Sigmoid colon (tissue), 7 donors: ENCODE measurements at places on chromosomes 7 and 10. TPM values are rescaled to one million over a fixed set of nuclear protein-coding genes. Genes with fewer than 3 reads are reported as not detected.
A peak's percentile ranks its signal among the peaks of the same experiment; 100 is the strongest.

The ODAD2 gene
- total RNA-seq: 2.5 TPM

GRCh38 chr10:18501198-18501597 lies 150.2 kb downstream of the NSUN6 start:
- DNase-seq: no peak

The NEURL1 gene
- 0.55 TPM for total RNA-seq

The DDC gene
- total RNA-seq: not detected

DNA sequence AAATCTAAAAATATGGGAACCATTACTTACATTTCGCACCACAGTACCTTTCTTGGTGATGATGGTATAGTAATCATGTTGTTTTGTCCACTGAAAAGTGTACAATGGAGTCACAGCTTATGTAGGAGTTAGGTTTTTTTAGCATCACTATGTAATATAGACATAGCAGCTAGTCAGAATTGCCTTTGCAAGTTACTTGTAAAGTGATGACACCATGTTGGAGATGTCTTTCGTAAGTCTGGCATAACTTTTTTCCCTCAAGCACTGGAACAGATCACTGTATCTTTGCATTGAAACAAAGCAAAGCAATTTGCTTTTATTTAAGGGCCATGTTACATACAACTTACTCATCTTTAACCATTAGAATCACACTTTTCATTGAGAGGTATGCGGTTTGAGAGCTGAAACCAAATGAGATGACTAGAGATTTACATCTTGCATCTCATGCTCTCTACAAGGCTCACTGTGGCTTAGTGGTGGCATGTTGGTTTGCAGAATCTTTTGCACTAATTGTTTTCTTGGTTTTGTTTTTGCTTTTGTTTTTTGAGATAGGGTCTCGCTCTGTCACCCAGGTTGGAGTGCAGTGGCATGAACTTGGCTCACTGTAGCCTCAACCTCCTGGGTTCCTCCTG lies 18.3 kb downstream of the UBN2 start:
- DNase-seq: no peak

GRCh38 chr7:95710711-95711110 lies 61.6 kb upstream of the DYNC1I1 start:
- DNase-seq: no peak

DNA sequence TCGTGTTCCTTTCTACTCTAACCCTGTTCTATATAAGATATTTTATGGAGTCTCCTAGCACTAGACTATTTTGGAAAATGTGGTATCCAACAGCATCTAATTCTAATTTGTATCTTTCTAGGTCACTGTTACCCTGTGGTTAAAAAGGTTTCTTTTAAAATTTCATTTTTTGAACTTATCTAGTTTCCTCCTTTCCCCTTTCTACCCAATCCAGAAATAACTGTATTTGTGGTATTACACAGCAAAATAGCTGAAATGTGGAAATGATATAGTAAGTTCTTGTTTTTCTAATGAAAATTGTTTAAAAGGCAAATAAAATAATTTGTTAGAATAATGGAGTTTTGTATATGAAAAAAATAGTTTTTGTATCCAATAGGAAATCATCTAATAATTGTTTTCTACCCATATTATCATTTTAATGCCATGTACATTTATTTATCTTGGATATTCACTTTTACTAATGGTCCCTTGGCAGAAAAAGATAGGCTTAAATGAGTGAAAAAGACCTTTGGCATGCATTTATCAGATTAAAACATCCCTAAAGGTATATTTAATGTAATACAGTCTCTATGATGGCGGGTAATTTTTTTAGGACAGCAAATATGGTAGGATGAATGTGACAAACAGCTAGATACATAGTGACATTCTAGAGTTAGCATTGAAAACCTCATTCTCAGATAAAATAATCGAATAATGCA lies 175.5 kb upstream of the PLXDC2 start:
- DNase-seq: no peak

The MUC12 gene
- total RNA-seq: 8.6 TPM

The CARD11 gene
- 0.14 TPM for total RNA-seq

GRCh38 chr10:101506829-101507661 lies 81.0 kb downstream of the POLL start:
- no peak for DNase-seq

The ABHD11 gene
- total RNA-seq: 11.0 TPM

The OR9A2 gene
- not detected for total RNA-seq

The RPP30 gene
- 41.3 TPM for total RNA-seq

- no peak for DNase-seq
Observed at GRCh38 chr7:31464601-31465000, 49.3 kb upstream of the ITPRID1 start.

DNA sequence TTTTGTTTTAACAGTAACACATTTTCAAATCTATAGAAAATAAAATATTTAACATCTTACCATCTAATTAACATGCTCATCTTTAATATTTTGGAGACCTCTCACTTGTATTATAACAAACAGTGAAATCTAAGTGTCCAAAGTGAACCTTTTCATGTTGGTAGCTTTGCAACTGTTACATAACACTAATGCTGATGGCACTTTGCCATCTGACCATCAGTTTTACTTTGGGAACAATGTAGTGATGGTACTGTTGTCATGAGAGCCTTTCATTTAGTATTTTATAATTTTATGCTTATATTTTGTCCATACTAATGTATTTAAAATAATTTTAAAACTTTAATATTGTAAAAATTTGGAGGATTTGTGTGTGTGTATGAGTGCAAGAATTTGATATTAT lies 1017.0 kb upstream of the KCND2 start:
- no peak for DNase-seq

GRCh38 chr10:6864142-6864541 lies 284.1 kb upstream of the PRKCQ start:
- DNase-seq: no peak

GRCh38 chr10:13563481-13564445 lies 23.0 kb upstream of the PRPF18 start:
- no peak for DNase-seq

The CCDC3 gene
- total RNA-seq: 6.9 TPM

The AASS gene
- 24.6 TPM for total RNA-seq

DNA sequence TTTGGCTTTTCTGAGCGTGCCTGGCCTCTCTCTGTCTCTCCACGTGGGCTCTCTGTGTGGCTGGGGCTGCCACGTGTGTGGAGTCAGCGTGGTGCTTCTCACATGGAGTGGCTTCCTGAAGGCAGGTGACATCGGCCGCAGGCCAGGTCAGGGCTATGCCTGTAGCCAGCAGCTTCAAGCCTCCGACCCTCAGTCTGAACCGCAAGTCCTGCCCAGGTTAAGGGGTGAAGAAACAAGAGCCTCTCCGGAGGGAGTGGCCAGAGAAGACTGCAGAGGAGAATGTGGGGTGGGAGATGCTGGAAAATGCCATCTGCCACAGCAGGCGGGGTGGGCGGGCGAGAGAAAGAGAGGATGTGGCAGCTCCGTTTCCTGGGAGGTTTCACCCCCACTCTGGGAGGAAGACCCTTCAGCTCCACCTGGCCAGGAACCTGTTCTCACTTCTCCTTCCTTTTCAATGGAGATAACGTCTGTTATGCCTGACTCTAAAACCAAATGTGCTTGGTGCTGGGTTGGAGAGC lies 14.3 kb upstream of the VIPR2 start:
- no peak for DNase-seq

DNA sequence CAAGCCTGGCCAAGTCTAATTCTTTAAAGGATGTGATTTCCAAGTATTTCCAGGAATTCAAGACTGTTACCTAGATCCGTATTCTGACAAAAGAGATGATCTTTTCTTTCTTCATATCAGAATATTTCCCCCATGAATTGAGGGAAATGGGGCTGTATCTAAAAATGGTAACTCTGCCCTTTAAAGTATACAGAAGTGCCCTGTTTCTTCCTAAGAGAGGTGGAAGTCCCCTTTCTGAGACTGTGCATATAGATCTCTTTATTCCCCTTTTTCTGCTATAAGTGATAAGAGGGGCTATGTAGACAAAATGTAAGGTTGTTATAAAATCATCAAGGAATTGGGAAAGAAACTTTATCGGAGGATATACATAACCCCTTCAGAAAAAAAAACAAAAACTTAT lies 287.1 kb upstream of the KAT6B start:
- DNase-seq: no peak

The HOXA13 gene
- 35.3 TPM for total RNA-seq

DNA sequence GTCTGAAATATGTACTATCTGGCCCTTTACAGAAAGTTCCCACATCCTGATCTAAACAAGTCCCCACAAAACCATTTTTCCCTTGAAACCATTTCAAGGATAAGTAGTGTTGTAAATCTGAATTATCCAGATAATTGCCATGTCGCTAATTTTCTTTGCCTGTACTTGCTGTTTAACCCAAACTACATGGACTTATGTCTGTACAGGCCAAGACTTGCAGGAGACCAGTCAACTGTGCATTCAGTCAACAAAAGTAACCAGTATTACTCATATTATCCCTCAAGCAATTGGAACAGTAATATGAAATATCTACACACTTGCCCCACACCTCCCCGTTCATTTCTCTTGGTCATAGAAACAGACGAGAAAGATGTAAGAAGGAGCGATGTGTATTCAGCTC lies 347.8 kb upstream of the NFE2L3 start:
- no peak for DNase-seq

DNA sequence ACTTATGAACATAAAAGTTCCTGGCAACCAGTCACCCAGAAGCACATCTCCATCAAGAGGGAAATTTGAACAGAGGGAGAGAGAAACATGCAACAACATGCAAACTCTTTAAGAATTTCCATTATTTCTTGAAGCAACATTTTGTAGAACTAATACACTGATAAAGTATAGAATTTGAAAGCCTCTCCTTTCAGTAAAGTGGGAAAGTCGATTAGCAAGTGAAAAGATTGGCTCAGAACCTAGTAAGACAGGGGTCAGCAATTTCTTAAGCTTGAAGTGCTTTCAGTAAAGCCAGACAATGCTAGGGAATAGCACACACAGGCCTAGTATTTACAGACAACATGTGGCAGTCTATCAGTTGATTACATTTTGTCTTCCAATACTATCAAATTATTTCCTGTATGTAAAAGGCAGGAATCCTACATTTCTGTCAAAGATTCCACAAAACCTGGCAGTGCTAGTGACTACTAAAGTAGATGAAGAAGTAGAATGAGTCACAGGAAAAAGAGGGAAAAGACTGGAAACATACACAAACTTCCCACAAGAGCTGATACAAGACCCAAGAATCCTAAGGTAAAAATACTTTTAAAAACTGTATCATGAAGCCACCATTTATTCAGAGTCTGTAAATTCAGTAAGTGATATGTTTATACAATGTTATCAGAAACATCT lies 25.2 kb downstream of the DNAJC1 start:
- DNase-seq: no peak

The C10orf143 gene
- 2.7 TPM for total RNA-seq

DNA sequence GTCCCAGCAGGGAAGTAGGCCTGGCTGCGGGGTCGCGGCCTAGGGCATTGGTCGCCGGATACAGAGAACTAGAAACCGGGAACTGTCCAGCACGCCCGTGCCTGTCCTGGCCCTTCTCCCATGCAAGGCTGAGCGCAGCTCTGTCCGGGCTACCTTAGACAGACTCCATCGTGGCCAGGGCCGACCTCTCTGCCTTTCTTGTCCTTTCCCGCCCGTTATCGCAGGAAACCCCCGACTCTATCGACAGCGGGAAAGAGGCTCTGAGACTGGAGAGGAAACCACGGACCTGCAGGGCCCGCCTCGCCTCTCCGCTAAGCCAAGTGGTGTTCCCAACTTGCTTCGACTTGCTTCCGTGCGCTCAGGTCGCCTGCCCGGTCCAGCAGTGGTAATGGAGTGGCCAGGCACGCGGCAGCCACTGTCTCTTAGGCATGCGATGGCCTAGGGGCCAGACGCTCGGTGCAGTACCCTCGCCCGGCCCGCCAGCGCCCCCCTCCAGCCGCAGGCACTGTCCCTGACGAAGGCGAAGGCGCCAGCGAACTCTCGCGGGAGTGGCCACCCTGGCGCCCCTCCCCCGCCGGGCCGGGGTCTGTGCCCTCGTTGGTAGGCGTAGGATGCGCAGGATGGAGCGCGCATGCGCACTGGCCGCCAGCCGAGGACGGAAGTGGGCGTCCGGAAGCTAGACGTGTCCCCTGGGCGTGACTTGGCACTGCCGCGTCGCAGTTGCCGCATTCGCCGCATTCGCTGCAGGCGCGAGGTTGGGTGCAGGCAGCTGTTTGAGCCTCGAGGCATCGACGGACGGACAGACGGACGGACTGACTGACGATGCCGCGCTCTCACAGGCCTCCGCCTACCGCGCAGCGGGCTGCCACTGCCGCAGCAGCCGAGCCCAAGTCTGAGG lies 54.4 kb downstream of the MCMBP start:
- peak; percentile 89 for DNase-seq

- DNase-seq: no peak
Observed at GRCh38 chr7:132004529-132004928, 448.1 kb upstream of the PODXL start.

The KCP gene
- not detected for total RNA-seq

The FAM25C gene
- not detected for total RNA-seq

- peak; percentile 52 for DNase-seq
Observed at GRCh38 chr7:66741-67140, 125.6 kb upstream of the FAM20C start.

DNA sequence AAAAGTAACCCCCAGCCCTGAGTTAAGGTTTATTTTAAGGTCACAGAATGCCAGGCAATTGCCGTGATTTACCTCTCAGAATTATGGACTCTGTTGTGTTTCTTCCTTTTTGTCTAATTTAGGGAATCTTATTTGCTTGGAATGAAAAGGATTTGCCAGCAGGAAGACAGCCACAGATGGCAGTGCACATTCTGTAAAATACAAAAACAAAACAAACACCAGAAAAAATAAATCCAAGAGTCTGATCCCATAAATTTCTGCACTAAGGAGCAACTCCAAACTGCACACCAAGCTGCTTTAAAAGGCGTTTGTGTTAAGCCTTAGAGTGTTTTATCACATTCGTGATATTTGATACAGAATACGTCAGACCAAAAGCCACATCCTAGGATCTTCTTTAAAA lies 199.0 kb upstream of the C7orf33 start:
- no peak for DNase-seq

GRCh38 chr10:103919648-103920025 lies 1.7 kb upstream of the STN1 start:
- no peak for DNase-seq

The CPA5 gene
- total RNA-seq: not detected

DNA sequence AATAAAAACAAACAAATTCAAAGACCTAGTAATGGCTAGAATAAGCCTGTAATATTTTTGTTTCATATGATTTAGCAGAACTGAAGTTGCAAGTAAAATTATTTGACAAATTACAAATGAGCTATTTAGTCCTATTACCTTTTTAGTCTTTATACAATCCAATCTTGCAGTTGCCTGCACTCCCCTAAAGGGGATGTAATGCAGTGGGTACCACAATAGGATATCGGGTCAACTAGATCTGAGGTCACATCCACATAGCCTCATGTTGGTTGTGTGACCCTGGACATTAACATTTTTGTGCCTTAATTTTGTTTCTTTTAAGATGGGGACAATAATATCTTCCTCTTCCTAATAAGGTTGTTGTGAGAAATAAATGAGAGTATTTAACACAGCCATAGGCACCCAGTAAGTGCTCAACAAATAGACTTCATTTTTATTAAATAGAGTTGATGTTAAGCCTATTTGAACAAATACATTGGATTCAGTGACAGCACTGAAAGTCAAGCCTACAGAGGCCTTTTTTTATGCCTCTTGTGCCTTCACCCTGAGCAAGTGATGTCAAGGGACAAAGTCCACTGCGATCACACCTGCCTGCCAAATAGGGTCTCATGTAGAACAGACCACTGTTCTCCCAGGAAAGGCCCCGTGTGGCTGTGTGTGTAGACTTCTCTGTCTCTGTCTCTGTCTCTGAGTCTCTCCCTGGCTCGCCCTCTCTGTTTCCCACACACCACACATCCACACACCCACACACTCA lies 124.8 kb downstream of the EVX1 start:
- no peak for DNase-seq
